Urinary bladder (tissue), 4 donors: ENCODE measurements at places on chromosomes 16 and 17.

DNA sequence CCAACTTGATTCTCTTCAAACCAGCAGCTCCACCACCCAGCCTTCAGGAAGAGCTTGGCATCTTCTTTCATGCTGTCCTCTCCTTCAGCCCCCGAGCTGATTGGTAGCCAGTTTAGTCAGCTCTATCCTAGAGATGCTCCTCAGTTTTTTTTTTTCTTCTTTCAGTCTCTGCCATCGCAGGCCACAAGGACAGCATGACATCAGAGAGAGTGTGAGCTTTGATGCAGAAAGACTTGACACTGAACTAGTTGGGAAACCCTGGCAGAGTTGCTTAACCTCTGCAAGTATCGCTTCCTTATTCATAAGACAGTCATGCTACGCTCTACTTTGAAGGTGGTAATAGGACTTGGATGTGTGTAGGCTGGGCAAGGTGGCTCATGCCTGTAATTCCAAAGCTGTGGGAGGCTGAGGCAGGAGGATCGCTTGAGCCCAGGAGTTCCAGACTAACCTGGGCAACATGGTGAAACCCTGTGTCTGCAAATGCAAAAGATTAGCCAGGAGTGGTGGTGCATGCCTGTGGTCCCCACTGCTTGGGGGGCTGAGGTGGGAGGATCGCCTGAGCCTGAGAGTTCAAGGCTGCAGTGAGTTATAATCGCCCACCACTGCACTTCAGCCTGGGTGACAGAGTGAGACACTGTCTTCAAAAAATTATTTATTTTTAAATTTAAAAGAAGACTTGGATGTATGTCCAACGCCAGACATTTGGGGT, 2.6 kb downstream of the CD300LB start:
- no peak for DNase-seq

- DNase-seq = no peak
These were observed 14.4 kb upstream of the MEAK7 start for GRCh38 chr16:84518804-84519341.

DNA sequence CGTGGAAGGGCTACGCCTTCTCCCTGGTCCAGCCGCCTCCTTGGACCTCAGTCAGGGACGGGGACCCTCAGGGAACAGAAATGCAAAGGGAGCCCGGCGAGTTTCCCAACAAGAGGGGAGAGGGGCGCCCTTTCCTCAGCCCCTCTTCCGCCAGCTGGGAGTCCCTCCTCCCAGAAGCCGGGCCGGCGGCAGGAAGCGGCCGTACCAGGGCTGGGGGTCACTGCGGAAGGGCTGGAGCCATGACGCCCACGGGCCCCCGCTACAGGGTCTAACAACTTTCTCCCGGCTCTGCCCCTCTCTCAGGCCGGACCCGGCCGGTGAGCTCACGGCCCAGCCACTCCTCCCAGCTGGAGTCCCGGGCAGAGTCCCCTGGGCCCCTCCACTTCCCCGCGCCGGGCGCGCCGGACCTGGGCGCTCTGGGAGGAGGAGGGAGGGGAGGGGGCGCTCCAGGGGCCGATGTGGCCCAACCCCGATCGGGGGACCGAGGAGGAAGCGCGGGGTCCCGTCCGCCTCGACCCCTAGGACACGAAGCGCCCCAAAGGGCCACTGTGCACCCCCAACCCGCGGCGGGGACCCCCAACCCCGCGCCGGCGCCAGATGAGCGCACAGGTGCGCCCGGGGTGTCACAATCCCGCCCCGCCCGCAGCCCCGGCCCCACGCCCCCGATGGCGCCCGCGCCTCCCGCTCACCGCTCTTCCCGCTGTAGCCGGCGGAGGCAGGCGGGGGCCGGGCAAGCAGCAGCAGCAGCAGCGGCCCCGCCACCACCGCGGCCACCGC, 578 bp downstream of the PGAP6 start:
- DNase-seq = no peak

- no peak for DNase-seq
These were observed 973 bp upstream of the IL4R start for GRCh38 chr16:27312580-27313421.

GRCh38 chr17:62592341-62593099, 35.0 kb upstream of the MRC2 start:
- DNase-seq = no peak

DNA sequence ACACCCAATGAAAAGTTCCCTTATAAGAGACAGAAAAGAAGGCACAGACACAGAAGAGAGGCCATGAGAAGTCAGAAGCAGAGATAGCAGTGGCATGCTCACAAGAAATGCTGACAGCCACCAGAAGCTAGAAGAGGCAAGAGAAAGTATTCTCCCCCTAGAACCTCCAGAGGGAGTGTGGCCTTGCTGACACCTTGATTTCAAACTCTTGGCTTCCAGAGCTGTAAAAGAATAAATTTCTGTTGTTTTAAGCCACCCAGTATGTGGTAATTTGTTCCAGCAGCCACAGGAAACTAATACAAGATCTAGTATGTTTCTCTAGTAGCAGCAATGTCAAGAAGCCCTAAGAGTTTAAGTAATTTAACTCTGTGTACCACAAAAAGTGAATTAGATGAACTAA, 87.2 kb upstream of the NOG start:
- DNase-seq = no peak

GRCh38 chr17:55334285-55334684, 69.5 kb downstream of the HLF start:
- no peak for DNase-seq

DNA sequence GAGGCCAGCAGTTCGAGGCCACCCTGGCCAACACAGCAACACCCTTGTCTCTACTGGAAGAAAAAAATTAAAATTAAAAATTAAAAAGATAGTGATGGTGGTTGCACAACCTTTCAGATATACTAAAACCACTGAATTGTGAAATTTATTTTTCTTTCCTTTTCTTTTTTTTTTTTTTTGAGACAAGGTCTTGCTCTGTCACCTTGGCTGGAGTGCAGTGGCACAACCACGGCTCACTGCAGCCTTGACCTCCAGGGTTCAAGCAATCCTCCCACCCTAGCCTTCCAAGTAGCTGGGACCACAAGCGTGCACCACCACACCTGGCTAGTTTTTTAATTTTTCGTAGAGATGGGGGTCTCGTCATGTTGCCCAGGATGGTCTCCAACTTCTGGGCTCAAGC, 254.4 kb downstream of the SLC39A11 start:
- no peak for DNase-seq

DNA sequence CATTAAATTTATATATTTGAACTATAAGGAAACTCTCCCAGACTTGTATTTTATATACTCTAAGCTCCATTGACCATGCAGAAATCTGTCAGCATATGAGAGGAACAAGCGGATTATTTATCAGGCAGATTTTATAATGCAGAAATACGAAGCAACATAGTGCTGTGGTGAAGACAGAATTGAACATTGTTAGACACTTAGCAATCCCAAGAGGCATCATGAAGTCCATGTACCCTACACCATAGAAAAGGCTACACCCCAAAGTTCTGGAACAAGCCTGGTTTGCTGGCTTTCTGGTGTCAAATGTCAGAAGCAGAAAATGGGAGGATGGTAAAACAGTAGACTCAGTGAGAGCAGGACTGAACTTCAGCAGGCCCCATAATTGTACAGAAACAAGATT, 241.1 kb downstream of the PRKCA start:
- DNase-seq = no peak

DNA sequence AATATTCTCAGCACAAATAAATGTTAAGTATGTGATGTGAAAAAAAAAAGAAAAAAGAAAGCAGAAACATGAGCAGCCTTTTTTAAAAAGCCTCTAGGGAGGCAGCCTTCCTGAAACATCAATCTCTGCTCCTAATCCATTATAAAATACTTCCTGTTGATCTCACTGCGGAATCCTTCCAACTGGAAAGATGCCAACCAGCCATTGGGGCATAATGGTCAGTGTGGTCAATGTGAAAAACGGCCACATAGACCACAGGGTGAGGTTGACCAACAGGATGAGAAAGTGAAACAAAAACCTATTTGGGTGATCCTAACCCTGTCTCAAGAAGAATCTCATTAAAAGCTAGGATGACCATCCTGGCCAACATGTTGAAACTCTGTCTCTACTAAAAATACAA, 26.1 kb upstream of the ABCA8 start:
- DNase-seq = no peak

- no peak for DNase-seq
These were observed 4.0 kb upstream of the ADGRG3 start for GRCh38 chr16:57663917-57664661.

GRCh38 chr17:80833952-80834892, 157.4 kb upstream of the CHMP6 start:
- DNase-seq = no peak

DNA sequence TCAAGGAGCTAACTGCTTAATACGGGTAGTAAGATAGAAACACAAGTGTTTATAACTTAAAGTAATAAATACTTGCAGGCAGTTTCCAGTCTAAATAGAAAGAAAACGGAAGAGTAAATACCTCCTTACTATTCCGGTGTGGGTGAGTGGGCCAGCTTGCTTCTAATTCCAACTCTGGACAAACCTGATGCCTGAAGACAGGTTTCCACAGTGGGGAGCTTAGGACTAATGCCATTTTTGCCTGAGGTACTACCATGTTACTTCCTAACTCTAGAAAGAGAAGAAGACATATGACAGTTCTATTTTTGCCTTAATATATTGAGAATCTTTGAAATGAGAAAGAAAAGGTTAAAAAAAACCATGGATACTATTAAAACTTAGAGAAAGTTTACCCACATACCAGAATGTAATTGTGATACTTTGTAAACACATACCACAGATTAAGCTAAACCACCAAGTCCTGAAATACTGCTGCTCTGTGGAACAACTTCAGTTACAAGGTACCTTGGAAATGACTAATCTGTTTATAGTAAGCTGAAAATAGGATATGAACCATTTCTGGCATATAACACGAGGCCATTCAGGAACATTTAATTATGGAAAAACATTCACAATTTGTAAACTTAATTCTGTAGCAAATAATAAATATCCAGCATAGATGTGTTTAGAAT, 70.2 kb downstream of the ZZEF1 start:
- no peak for DNase-seq

DNA sequence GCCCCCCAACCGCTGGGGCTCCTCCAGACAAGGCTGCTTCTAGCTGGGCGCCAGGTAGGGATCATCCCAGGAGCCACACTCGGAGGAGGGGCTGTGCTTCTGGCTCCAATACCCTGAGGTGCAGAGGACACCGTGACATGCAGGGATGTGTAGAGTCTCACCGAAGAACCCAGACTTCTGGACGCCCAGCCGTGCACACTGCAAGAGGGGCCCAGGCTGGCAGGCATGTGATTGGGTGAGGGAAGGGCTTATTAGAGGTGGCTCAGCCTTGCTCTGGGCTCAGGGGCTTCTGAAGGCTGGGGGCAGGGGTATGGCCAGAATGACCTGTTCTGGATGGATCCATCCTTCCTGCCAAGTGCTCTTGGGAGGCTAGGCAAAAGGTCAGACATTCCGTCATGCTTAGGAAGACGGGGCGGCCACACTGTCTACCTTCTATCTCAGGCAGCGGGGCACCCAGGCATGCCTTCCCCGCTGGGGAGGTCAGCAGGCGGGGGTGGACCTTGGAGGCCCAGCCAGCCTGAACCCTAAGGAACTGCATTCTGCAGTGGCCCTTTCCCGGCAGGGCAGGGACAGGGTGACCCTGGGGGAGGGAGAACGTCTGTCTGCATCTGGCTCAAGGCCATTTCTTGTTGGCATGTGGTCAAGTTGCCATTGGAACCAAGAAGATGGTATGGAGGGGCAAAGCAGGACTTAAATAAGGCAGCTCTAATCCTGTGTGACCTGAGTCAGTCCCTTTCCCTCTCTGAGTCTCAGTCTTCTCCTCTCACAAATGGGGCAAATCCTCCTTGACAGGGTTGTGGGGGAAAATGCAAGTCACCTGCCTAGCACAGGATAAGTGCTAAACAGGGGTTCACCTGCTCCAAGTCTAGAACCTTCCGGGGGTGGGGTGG, 5.8 kb upstream of the ADGRG1 start:
- no peak for DNase-seq

DNA sequence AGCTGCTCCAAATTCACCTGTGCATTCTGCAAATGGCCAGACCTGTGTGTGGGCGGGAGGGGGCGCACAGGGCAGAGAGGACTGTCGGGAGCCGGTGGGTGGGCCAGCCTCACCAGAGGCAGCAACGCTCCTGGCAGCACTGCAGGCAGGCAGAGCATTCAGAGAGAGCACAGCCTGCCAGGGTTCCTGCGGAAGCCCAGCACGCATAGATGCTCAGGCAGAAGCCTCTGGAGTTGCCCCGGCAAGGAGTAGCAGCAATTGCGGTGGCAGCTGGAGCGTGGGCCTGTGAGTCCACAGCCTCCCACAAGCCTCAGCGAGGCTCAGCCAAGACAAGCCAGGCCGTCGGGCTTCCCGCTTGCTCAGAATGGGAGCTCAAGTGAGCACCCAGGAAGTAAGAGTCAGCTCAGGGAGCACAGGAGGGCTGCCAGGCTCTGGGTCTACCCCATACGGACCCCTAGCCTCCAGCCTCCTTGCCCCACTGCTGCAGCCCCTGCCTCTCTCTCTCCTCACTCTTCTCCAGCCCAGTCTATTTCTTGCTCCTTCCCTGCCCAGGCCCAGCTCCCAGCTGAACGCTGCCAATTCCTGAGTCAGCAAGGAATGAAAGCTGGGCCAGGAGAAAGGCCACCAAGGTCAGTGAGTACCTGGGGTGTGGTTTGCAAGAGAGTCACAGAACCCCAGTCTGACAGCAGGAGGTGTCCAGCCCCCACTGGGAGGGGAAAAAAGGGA, 9.6 kb downstream of the EMC6 start:
- no peak for DNase-seq
